ENCODE measurements at places on chromosomes 2 and 18.

GRCh38 chr2:120687210-120687609 lies 48.5 kb upstream of the GLI2 start:
- DNase-seq, result no peak

GRCh38 chr2:191114403-191114886 lies 36.3 kb downstream of the STAT4 start:
- no peak for DNase-seq

GRCh38 chr2:18903750-18904149 lies 314.4 kb upstream of the NT5C1B start:
- DNase-seq, result peak; percentile 38

DNA sequence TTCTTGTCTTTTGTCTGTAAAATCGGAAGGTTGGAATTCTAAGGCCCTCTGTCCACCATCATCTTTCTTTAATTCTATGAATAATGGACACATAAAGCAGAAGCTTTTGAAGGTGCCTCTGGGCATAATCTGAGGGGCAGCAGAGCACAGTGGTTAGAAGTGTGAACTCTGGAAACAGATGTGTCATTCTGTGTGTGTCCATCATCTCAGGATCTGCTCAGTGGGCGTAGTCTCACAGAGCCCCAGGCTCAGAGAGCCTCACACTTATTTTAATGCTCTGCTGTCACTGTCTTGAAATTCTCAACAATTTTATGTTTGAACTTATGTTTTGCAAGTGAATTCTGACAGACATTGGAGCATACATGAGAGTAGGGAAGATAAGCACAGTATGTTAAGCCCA lies 31.0 kb upstream of the CCDC93 start:
- no peak for DNase-seq

DNA sequence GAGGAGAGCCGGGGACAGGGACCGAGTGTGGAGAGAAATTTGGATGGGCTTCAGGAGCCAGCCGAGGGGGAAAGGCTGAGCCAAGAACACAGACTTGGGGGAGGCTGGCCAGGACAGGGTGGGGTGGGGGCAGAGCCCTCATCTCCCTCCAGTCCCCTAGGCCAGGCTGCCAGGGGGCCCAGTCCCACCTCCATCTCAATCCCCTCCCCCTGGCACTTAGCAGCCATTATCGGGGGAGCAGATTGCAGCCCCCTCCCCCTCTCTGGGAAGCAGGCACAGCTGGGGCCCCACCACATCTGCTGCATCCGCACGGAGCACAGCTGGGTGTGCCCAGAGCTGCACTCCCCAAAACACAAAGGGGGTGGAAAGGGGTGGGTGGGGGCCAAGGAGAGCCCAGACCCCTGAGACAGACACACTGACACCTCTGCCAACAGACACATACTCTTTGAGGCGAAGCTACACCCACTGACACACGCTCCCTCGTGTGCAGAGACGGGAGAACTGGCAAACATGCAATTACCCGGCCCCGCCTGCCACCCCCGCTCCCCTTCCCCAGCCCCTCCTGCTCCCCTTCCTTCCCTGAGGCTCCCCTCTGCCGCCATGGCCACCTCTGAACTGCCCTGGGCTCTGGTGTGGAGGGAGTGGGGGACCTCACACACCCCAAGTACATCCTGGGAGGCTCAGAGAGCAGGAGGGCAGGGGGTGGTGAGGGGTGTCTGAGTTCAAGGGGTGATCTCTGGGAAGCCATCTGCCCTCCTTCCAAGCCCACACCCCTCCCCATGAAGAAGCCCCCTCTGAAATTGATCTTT lies 5.1 kb upstream of the ASIC4 start:
- DNase-seq, result no peak

GRCh38 chr2:99201959-99202678 lies 21.1 kb downstream of the MRPL30 start:
- no peak for DNase-seq

DNA sequence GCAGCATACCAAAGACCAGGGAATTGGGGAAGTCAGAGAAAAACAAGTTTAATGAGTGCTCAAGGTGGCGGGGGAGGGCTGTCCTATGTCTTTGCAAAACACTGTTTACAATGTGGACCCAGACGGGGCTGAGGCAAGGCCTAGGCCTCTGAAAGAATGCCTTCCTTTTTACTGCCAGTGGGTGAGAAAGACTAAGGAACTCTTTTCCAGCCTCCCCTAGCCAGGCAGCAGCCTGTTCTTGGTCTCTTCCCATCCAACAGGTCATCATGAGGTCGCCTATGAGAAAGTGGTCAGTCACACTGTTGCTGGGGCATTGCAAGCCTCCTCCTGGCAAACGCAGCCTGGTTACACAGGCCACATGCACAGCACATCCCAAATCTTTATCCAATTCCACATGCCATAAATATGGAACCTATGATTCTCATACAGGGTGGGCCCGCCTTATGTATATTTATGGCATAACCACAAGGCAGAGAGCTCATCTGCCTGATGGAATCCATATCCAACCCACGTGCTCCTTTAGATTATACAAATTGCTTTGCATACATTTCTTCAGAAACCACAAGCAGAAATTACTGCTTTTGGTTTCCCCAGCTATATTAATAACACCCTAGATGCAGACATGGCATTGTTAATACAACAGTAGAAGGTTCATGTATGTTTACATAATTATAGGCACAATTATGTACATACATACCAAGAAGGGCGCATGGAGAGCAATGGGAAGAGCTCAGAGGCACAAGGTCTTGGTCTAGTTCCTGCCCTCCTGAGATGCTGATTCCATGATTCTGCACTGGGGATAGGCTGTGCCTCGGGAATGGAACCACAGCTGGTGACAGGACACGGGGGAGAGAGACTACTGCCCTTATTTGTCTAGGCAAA lies 48.6 kb downstream of the NRP2 start:
- DNase-seq, result no peak

- no peak for DNase-seq
Observed at GRCh38 chr2:68784188-68784587, 49.6 kb downstream of the ARHGAP25 start.

- no peak for DNase-seq
Observed at GRCh38 chr18:23938901-23939341, 75.6 kb upstream of the TTC39C start.

GRCh38 chr2:9650119-9650821 lies 19.5 kb upstream of the YWHAQ start:
- no peak for DNase-seq

GRCh38 chr2:161913865-161914264 lies 160.2 kb downstream of the DPP4 start:
- DNase-seq, result peak; percentile 36

DNA sequence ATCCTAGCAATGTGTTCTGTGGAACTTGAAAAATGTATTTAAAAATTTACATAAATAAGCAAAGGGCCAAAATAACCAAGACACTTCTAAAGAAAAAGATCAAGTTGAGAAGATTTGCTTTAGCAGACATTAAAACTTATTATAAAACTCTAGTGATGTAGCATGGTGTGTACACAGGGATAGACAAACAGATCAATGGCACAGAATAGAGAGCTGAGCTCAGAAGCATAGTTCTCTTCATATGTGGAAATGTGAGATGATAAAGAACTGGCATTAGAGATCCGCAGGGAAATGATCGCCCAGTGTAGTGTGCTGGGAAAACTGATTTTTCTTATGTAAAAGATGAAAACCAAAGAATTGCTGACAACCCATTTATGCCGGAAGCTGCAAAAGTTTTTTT lies 39.4 kb downstream of the SERPINB8 start:
- DNase-seq, result no peak

GRCh38 chr2:184597571-184597991 lies 748 bp upstream of the ZNF804A start:
- DNase-seq, result peak; percentile 8

DNA sequence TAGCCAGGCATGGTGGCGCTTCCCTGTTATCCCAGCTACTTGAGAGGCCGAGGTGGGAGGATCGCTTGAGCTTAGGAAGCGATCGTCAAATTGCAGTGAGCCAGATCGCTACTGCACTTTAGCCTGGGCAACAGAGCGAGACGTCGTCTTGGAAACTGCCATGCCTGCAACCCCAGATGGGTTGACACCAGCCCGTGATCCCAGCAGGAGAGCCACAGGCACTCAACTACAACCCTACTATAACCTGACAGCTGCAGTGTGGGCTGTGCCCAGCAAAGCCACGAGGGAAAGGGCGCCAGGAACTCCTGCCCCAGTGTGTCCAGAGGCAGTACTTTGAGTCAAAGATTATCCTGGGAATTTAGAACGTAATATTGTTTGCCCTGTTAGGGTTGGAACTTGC lies 85.6 kb downstream of the SS18 start:
- DNase-seq, result no peak

- DNase-seq, result no peak
Observed at GRCh38 chr2:111030945-111031344, 89.8 kb upstream of the BCL2L11 start.

- no peak for DNase-seq
Observed at GRCh38 chr2:227395556-227395955, 7.8 kb upstream of the SCYGR1 start.

- peak; percentile 26 for DNase-seq
Observed at GRCh38 chr18:25503567-25504081, 151.7 kb upstream of the ZNF521 start.

- DNase-seq, result no peak
Observed at GRCh38 chr2:228540976-228541375, 359.5 kb upstream of the SPHKAP start.

DNA sequence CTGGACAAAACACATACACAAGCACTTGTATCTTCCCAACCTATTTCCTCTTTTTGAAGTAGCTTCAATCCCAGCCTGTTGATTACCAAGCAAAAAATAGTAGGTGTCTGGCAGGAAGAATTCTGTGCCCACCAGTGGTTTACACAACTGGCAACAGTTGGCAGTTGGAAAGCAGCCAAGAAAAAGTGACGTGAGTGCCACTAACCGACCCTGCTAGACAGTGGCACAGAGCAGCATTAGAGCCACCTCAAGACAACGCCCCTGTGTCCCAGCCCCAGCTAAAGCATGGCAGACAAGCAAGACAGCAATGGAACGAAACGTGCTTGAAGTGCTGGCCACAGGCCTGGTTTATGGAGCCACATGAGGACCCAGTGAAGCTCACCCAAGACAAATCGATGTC lies 379.6 kb downstream of the FBXO15 start:
- no peak for DNase-seq

DNA sequence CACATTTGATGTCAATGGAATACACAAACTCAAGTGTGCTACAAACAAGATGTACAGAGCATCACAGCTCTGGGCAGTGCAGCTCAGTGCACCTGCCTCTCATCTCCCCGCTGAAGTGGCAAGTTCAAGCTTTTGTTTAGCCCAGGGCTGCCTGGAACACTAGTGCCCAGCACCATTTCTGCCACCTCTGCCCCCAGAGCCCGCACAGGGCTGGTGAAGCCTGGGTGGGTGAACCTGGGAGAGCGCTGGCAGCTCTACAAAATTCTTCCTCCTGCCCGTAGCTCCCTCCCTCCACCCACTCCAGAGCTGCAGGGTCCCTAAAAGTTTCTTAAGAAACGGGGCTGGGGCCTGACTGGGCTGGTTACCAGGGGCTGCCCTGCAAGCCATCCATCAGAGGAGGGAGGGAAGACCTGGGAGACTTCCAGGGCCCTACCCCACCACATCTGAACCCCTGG lies 1.5 kb downstream of the HES6 start:
- no peak for DNase-seq

- DNase-seq, result peak; percentile 43
Observed at GRCh38 chr2:158795195-158795924, at the start of gene DAPL1. TSS of gene DAPL1 (plus strand) at chr2:158795317. CDS start at chr2:158795373, 56 bp downstream.

DNA sequence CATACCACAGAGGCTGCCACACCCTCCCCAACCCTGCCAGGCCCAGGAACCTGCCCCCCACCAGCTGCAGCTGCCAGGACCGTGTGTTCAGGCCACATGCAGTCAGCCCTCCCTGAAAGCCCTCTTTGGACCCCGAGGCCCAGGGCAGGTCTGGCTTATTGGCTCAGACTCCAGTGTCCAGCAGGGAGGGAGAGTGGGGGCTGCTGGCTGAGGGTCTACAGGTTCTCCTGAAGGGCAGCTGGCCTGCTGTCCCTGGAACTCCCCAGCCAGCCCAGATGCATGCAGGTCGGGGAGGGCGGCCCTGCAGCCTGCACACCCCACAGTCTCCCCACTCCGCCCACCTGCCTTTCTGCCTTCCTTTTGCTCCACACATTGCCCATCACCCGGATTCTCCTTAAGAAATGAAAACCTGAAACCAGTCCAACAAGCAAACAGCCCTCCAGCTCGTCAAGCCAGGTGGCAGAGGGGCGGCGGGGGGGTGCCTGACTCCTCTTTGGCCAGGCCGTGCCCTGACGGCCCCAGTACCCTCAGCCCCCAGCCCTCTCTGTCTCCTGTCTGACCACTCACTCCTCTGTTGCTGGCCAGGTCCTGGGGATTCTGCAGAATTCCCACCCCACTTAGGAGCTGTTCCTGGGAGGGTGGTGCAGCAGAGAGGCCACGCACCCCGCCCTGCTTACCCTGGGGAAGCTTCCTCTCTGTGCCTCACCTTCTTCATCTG lies 18.0 kb downstream of the GPR35 start:
- no peak for DNase-seq

GRCh38 chr2:3377279-3377611 lies 373 bp downstream of the EIPR1 start:
- peak; percentile 42 for DNase-seq

DNA sequence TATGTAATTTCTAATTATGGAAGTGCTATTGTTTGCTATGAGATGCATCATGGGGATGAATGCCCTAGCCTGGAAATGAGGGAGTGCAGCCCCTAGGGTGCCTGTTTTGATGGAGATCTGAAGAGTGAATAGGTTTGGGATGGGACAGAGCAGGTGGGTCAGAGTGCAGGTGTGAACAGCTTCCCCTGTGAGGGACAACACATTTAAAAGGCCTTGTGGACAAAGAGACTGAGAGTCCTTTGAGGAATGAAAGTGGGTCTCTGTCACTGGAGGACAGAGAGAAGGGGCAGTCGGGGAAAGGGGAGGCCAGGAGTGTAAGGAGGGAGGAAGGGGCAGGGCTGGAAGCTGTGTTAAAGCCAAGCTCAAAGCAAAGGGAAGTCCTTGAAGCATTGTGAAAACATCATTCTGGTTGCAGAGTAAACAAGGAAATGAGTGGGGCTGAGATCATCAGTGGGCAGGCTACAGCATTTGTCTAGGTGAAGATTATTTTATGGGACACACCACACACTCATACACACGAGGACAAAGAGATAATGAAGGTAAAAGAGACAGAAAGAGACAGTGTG lies 877.6 kb downstream of the SLC4A3 start:
- peak; percentile 29 for DNase-seq

GRCh38 chr18:59075923-59076322 lies 63.8 kb upstream of the SEC11C start:
- no peak for DNase-seq

DNA sequence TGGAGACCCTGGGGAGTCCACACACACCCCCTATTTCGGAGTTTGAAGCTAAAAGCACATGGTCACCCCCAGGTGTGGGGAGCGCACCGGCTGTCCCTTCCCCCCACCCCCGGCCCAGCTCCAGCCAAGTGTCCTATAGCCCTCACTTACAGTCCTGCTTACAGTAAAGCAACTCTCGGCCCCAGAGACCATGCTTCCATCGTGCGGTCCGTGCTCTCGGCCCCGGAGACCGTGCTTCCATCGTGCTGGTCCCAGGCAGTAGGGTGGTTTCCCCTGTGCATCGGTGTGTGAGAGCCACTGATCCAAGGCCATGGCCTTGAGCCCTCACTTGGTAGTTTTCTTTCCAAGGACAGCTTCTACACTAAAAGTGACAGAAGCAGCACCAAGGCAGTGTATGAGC lies 48.7 kb downstream of the GBX2 start:
- DNase-seq, result no peak

All from urothelium cell line (cell line).